ENCODE measurements at places on chromosomes 3 and 15.

DNA sequence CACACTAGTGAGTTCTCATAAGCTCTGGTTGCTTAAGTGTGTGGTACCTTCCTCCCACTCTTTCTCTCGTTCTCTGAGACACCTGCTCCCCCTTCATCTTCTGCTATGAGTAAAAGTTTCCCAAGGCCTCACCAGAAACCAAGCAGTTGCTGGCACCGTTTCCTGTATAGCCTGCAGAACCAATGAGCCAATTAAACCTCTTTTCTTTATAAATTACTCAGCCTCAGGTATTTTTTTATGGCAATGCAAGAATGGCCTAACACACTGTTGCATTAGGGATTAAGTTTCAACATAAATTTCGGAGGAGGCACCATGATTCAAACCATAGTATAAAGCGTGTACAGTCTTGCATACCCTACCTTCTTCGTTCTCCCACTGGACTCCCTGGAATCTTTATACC lies 252.3 kb upstream of the CHRM5 start:
- no peak for DNase-seq

DNA sequence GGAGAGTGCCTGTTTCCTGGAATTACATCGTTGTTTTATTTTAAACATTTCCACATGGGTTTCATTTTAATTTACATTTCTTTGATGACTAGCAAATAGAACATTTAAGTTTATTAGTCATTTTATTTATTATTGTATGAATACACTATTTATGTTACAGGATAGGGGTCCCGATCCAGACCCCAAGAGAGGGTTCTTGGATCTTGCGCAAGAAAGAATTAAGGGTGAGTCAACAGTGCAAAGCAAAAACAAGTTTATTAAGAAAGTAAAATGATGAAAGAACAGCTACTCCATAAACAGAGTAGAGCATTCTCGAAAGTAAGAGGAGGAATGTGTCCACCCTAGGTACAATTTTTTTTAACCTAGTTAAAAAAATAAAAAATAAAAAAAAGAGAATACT lies 539.5 kb downstream of the NAALADL2 start:
- no peak for DNase-seq

DNA sequence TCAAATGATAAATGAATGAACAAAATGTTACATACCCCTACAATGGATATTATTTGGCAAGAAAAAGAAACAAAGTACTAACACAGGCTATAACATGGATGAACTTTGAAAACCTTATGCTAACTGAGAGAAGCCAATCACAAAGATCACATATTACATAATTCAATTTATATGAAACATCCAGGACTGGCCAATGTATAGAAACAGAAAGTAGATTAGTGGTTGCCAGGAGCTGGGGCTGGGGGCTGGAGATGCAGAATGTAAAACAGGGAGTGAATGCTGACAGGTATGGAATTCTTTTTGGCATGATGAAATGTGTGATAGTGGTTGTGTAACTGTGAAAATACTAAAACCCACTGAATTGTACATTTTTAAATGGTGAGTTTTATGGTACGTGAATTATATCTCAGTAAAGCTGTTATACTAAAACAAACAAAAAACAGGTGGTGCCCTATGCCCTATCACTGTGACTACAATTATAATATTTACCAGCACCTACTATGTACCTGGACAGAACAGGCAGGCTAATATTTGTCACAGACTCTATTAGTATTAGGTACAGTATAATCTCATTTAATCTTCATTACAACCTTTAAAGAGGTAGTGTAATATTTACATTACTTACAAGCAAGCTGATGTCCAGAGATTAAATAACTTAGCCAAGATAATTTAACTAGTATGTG lies 90.0 kb downstream of the ETFA start:
- DNase-seq: no peak

- DNase-seq: peak; percentile 3
These were observed 250.9 kb upstream of the SEMA6D start for GRCh38 chr15:47466357-47466756.

DNA sequence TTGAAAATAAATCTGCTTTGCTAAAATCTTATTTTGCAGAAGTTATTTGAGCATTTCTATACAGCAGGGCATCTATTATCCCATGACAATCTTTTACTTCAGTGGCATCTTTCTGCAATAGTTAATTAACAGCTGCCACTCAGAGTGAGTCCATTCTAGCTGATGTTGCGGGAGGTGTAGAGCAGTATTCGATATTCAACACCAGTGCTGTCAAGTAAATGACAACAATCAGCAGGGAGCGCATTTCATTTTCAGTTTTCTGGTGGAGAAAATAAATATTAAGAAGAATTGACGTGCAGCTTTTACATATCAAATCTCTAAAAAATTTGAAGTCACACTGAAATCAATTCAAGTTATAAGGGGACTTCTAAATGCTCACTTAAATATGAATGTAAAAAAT lies 286.2 kb downstream of the CTNNB1 start:
- no peak for DNase-seq

DNA sequence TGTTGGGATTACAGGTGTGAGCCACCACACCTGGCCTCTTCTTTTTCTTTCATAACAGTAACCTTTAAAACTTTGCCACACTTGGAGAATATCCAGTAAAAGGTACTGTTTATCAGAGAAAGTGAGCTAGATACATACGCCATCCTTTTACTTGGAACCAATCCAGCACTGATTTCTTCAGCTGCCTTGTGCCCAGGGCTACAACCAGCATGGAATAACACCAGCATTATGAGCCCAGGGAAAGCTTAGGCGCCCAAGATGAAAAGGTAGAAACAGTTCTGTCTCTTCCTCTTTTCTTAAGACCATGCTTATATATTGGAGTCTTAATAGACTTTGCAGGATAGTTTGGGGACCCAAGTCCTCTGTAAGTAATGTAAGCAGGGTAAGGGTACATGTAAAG lies 8.4 kb downstream of the SKIC8 start:
- DNase-seq: no peak

- DNase-seq: no peak
These were observed 116.3 kb downstream of the KCNAB1 start for GRCh38 chr3:156236556-156237260.

GRCh38 chr3:192237992-192238608 lies 489.2 kb downstream of the FGF12 start:
- no peak for DNase-seq

DNA sequence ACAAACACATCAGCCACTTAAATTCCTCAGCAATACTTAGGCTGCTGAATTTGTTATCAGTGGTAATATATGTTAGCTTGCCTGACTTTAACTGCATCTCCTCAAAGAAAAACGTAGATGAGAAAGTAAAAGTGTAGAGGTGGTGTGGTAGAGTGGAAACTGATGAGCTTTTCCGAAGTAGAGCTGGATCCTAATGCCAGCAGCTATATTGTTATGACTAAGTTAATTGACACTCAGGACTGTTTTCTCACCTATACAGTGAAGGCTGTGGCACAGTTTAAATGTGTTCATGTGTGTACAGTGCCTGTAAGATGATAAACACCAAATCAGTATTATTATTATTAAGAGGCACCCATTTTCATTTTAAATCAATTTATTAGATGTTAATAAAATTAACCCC lies 174.9 kb downstream of the TNIK start:
- no peak for DNase-seq

GRCh38 chr3:4580346-4581123 lies 87.4 kb downstream of the ITPR1 start:
- no peak for DNase-seq

- DNase-seq: no peak
These were observed 71.4 kb downstream of the MECOM start for GRCh38 chr3:169591983-169592644.

DNA sequence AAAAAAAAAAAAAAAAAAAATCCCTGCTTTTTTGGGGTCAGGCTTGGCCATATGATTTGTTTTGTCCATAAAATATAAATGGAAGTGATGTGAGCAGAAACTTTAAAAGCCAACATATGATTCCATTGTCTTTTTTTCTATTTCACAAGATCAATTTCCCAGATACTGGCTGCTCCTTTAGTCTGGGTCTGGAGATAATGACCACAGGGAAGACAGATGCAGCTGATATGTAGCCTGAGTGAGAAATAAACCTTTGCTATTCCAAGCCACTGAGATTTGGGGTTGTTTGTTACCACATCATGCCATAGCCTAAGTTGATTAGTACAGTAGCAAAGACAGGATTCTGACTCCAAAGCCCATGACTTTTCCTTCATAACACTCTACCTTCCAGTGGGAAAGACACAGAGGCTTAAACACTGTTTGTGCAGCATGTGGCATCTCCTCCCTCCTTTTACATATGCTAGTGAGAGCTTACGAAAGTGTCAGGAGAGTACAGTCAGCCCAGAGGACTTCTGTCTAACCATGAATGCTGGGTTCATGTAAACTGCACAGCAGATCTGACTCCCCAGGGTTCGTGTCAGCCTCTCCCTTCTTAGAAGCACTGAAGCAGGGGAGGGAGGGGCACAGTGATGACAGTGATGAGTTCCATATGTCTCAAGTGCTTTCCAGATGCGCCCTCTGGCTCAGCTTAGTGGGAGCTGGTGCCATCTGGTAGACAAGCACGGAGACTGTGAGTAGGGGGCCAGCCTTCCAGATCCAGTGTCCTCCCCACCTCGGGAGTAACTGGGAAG lies 36.7 kb upstream of the SLC7A14 start:
- DNase-seq: peak; percentile 76

DNA sequence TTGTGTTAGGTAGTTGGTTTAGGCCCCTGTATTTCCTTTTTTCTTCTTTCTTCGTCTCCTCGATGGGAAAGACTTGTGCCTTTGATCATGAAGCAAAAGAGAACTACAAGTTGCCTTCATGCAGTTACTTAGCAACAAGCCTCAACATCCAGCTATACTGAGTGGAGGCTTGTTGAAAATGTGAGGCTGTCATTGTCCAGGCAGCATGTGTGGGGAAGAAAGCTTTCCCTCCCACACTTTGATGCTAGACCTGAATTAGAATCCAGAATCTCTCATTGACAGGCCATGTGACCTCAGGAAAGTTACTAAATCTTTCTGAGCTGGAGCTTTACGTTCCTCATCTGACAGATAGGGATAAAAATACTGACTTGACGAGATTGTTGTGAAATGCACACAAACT lies 23.7 kb downstream of the IFT122 start:
- no peak for DNase-seq

- DNase-seq: no peak
These were observed 26.6 kb downstream of the GP9 start for GRCh38 chr3:129087138-129087702.

- DNase-seq: no peak
These were observed 7.3 kb upstream of the ITIH3 start for GRCh38 chr3:52787246-52787645.

- DNase-seq: no peak
These were observed 49.2 kb upstream of the CCDC54 start for GRCh38 chr3:107328069-107328468.

- no peak for DNase-seq
These were observed 56.9 kb upstream of the C3orf49 start for GRCh38 chr3:63762180-63762579.

GRCh38 chr15:65841121-65841930 lies 28.0 kb upstream of the RAB11A start:
- no peak for DNase-seq

DNA sequence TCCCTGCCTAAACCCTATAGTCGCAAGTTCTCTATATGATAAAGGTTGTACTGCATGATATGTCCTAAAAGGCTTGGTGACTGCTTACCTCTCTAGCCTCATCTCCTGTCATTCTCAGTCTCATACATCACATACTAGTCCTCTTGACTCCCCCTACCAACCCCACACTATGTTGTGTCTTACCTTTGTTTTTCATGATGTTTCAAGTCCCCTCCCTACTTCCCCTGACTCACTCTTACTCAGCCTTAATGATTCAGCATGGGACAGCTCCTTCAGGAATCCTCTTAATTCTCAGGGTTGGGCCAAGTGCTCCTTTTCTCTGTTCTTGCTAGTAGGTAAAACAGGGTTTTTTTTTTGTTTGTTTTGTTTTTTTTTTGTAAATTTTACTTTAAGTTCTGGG lies 49.6 kb downstream of the SLMAP start:
- DNase-seq: peak; percentile 53

- peak; percentile 41 for DNase-seq
These were observed 27.8 kb upstream of the ITPKA start for GRCh38 chr15:41465822-41466421.

- DNase-seq: no peak
These were observed 66.4 kb upstream of the MYO5C start for GRCh38 chr15:52361975-52362494.

GRCh38 chr3:62379321-62379798 lies 6.0 kb upstream of the FEZF2 start:
- DNase-seq: no peak

- DNase-seq: no peak
These were observed 357.4 kb downstream of the ERC2 start for GRCh38 chr3:56110886-56111285.

DNA sequence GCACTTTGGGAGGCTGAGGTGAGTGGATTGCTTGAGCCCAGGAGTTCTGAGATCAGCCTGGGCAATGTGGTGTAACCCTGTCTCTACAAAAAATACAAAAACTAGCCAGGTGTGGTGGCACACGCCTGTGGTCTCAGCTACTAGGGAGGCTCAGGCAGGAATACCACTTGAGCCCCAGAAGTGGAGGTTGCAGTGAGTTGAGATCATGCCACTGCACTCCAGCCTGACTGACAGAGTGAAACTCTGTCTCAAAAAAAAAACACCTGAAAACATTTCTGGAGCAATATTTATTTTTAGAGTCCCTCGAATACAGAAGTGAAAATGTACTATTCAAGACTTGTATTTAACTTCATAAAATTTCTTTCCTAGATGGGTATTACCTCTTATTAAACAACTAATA lies 4.6 kb downstream of the SPCS1 start:
- DNase-seq: no peak

GRCh38 chr15:38972831-38973230 lies 408.2 kb upstream of the RASGRP1 start:
- no peak for DNase-seq

DNA sequence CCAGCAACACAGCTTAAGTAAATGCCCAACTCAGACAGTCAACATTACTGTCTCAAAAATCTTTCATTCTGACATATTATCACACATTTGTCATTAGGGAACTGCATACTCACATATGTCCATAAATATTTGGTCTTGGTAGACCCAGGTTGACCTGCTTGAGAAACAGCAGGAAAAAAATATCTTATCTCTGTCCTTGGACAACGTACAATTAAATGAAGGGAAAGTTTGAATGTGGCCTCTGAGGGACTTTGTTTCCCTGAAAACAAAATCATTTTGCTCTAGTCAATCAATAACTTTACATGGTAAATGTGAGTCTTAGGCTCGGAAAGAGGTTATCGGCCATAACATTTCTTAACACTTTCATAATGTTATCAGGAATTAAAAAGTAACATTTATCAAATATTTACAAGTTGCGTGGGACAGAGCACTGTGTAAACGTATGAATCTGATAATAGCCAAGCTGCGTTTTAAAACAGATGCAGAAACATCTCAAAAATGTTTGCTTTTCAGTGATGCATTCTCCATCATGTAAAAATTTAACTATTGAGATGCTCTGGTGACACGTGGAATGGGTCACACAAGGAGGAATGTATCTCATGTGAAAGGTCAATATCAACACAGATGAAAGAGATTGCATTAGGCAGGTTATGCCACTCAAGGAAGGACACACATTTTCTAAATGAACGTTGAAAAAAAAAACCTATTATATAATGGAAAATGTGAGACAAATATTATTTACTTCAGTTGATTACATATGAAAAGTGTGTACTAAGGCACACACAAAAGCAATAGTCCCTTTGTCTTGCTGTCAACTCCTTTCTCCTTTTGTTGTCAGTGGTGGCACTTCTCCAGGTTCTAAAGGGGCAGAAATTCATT lies 304.4 kb downstream of the WDR72 start:
- DNase-seq: no peak

GRCh38 chr3:81823882-81824395 lies 62.5 kb upstream of the GBE1 start:
- no peak for DNase-seq

Measured in HTR-8/SVneo (cell line).